ENCODE measurements at places on chromosomes 5 and 9. TPM values are rescaled to one million over a fixed set of nuclear protein-coding genes. Genes with fewer than 3 reads are reported as not detected.

DNA sequence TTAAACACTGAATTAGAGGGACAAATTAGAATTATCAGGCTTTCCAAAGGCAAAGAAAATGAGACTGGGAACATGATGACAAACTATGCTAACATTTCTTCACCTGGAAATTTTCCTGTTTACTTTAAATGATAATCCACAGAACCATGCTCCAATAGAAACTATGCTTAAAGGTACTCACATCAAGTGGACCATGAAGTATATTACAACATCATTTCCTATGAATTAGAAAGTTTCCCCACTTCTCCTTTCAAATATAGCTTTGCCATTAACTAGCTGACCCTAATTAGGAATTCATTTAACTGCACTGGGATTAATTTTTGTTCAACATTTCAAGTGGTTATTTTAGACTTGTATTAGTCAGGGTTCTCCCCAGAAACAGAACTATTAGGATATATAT, 81.4 kb downstream of the DTWD2 start:
- no peaks in the 10 kb centered on the region for H3K36me3 ChIP-seq
- no peaks in the 10 kb centered on the region for H3K27me3 ChIP-seq
- DNase-seq: no peak

DNA sequence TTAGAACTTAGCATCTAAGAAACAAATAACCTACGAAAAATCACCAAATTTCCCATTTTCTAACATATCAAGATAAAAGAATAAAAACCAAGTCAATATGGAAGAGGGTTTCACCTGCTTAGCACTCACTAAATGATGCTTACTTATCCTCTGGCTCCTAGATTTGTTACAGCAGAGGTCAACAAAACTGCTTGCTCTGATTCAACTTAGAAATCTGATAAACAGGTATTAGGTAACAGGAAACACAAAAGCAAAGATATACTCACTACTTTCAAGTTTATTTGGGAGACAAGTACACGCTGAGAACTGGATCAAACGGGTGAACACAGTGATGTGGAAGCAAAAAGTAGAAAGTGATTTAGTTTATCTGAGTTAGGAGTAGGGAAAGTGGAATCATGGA, 235.7 kb upstream of the TARS1 start:
- DNase-seq: no peak
- no peaks in the 10 kb centered on the region for H3K36me3 ChIP-seq
- no peaks in the 10 kb centered on the region for H3K4me1 ChIP-seq
- no peak overlapping the region for H3K27ac ChIP-seq
- H3K27me3 ChIP-seq: no peaks in the 10 kb centered on the region

GRCh38 chr5:469752-470483, 26.9 kb downstream of the EXOC3 start:
- H3K4me3 ChIP-seq: no peak overlapping the region
- peaks cover 12% of the 10 kb centered on the region for H3K4me1 ChIP-seq
- no peak overlapping the region for H3K27ac ChIP-seq
- DNase-seq: no peak
- H3K27me3 ChIP-seq: no peaks in the 10 kb centered on the region
- no peaks in the 10 kb centered on the region for H3K36me3 ChIP-seq

DNA sequence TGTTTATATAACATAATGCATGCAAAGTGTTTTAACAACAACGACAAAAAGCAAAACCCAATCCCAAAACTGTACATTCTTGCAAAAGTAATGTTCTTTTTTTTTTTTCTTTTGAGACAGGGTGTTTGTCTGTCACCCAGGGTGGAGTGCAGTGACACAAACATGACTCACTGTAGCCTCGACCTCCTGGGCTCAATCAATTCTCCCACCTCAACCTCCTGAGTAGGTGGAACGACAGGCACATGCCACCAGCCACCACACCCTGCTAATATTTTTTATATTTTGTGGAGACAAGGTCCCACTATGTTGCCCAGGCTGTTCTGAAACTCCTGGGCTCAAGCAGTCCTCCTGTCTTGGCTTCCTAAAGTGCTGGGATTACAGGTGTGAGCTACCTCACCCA, 13.6 kb upstream of the HAVCR1 start:
- no peaks in the 10 kb centered on the region for H3K4me1 ChIP-seq
- H3K27ac ChIP-seq: peak overlapping the region; percentile 76
- no peak for DNase-seq
- H3K27me3 ChIP-seq: no peaks in the 10 kb centered on the region
- no peak overlapping the region for H3K4me3 ChIP-seq

GRCh38 chr5:156914371-156914737, 48.7 kb downstream of the TIMD4 start:
- no peak for DNase-seq
- H3K27me3 ChIP-seq: no peaks in the 10 kb centered on the region
- no peaks in the 10 kb centered on the region for H3K36me3 ChIP-seq
- H3K4me1 ChIP-seq: no peaks in the 10 kb centered on the region
- H3K4me3 ChIP-seq: no peak overlapping the region

GRCh38 chr5:83554686-83555085, 83.1 kb downstream of the VCAN start:
- H3K36me3 ChIP-seq: no peaks in the 10 kb centered on the region
- no peaks in the 10 kb centered on the region for H3K27me3 ChIP-seq
- DNase-seq: no peak

DNA sequence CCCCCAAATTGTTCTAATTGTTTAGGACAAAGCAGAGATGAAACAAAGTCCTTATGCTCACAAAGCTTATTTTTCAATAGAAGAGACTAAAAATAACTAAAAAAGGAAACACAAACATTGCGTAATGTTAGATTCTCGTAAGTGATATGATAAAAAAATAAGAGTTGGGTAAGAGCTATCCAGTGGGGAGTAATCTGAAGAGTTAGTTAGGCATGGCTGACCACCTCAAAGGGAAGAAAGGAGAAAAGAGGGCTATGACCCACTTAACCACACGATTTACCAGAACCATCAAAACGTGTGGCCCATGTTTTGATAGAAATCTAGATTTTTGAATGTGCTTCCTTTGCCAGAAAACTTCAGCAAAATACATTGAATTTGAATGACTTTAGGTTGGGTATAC, 1296.8 kb upstream of the NUDT12 start:
- no peak overlapping the region for H3K4me3 ChIP-seq
- H3K27ac ChIP-seq: no peak overlapping the region
- no peaks in the 10 kb centered on the region for H3K27me3 ChIP-seq
- H3K36me3 ChIP-seq: no peaks in the 10 kb centered on the region
- no peaks in the 10 kb centered on the region for H3K4me1 ChIP-seq

DNA sequence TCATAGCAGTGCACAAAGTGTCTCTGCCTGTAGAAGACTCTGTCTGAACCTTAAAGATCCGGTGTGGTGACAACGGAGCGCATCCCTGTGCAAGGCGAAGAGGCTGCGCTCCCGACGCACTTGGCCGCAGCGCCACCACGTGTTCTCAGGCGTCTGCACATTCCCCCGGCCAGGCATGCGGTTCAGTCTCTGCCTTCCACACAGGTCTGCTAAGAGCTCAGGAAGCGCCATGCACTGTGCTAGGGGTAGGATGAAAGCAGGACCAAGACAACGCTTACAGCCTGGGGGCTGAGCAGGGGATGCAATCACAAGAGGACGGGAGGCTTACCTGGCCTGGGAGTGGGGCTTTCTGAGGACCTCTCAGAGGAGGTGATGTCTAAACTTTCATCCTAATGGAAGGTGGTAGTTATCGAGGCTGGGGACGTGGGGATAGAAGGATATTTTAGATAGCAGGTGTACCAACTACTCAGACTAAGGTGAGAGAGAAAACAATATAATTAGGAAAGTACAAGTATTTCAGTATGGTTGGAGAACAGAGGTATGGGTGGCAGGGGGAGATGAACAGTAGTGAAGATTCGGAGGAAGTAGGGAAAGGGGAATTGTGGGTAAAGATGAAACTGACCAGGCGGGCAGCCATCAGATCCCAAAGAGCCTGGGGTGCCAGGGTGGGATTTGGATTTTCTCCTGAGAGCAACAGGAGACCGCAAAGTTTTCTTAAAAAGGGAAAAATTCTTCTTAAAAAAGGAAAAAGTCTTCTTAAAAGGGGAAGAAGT, 13.3 kb downstream of the CAPSL start:
- no peak overlapping the region for H3K27ac ChIP-seq
- H3K36me3 ChIP-seq: no peaks in the 10 kb centered on the region
- peak; percentile 85 for DNase-seq
- no peak overlapping the region for H3K4me3 ChIP-seq

GRCh38 chr9:98740226-98740881, 31.6 kb upstream of the GABBR2 start:
- H3K27me3 ChIP-seq: no peaks in the 10 kb centered on the region
- no peaks in the 10 kb centered on the region for H3K36me3 ChIP-seq
- H3K27ac ChIP-seq: no peak overlapping the region
- DNase-seq: no peak
- no peak overlapping the region for H3K4me3 ChIP-seq
- H3K4me1 ChIP-seq: no peaks in the 10 kb centered on the region

GRCh38 chr5:154366353-154366752, 79.4 kb upstream of the SAP30L start:
- no peak for DNase-seq
- no peak overlapping the region for H3K27ac ChIP-seq
- H3K4me1 ChIP-seq: peaks cover 13% of the 10 kb centered on the region
- H3K4me3 ChIP-seq: no peak overlapping the region
- H3K36me3 ChIP-seq: no peaks in the 10 kb centered on the region

GRCh38 chr9:69078581-69078980, 43.0 kb downstream of the FXN start:
- H3K36me3 ChIP-seq: no peaks in the 10 kb centered on the region
- no peak overlapping the region for H3K4me3 ChIP-seq
- H3K27me3 ChIP-seq: no peaks in the 10 kb centered on the region

- no peaks in the 10 kb centered on the region for H3K4me1 ChIP-seq
- no peak for DNase-seq
- H3K27ac ChIP-seq: no peak overlapping the region
- no peak overlapping the region for H3K4me3 ChIP-seq
- no peaks in the 10 kb centered on the region for H3K27me3 ChIP-seq
Observed at GRCh38 chr5:167837127-167837526, 454.3 kb upstream of the WWC1 start.

- H3K4me1 ChIP-seq: peaks cover 41% of the 10 kb centered on the region
- H3K27ac ChIP-seq: peak overlapping the region; percentile 17
- H3K27me3 ChIP-seq: no peaks in the 10 kb centered on the region
- no peak overlapping the region for H3K4me3 ChIP-seq
Observed at GRCh38 chr5:113199122-113199905, 222.7 kb downstream of the DCP2 start.

GRCh38 chr9:1013021-1013420, 36.6 kb downstream of the DMRT3 start:
- DNase-seq: no peak
- no peaks in the 10 kb centered on the region for H3K36me3 ChIP-seq
- no peak overlapping the region for H3K4me3 ChIP-seq
- H3K27me3 ChIP-seq: peaks cover 11% of the 10 kb centered on the region
- no peaks in the 10 kb centered on the region for H3K4me1 ChIP-seq

DNA sequence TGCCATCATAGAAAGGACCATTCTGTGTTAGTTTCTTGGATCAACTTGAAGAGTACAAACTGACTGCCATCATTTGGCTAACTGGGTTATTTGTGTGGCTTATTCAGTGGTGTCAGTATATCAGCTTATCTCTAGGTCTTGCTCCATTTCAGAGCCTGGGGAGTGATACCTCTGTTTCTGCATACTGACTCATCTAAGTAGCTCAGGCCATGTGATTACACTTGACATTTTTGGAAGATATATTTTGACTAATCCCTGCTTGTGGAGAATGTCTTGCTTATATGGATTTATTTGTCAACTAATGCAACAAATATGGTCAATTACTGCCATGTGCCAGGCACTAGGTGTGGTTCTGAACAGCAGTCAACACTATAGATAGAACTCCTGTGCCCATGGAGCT, 311.7 kb downstream of the YTHDC2 start:
- no peaks in the 10 kb centered on the region for H3K36me3 ChIP-seq
- no peaks in the 10 kb centered on the region for H3K27me3 ChIP-seq
- H3K4me3 ChIP-seq: no peak overlapping the region
- H3K4me1 ChIP-seq: no peaks in the 10 kb centered on the region
- peak overlapping the region; percentile 20 for H3K27ac ChIP-seq
- DNase-seq: no peak

DNA sequence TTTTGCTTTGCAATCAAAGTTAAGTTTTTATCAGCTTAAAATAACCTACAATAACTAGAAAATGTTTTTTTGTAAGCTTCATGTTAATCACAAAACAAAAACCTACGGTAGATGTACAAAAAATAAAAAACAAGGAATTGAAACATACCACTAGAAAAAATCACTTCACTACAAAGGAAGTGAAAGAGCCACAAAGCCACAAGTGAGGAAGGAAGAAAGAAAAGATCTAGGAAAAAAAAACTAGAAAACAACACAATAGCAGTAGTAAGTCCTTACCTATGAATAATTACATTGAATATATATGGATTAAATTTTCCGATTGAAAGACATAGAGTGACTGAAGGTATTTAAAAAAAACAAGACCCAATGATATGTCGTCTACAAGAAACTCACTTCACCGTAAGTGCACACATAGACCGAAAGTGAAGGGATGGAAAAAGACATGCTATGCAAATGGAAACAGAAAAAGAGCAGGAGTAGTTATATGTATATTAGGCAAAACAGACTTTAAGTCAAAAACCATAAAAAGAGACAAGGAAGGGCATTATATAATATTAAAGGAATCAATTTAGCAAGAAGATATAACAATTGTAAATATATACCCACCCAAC, 13.4 kb upstream of the ZDHHC21 start:
- H3K36me3 ChIP-seq: no peaks in the 10 kb centered on the region
- no peaks in the 10 kb centered on the region for H3K27me3 ChIP-seq
- no peak overlapping the region for H3K4me3 ChIP-seq
- no peak for DNase-seq

DNA sequence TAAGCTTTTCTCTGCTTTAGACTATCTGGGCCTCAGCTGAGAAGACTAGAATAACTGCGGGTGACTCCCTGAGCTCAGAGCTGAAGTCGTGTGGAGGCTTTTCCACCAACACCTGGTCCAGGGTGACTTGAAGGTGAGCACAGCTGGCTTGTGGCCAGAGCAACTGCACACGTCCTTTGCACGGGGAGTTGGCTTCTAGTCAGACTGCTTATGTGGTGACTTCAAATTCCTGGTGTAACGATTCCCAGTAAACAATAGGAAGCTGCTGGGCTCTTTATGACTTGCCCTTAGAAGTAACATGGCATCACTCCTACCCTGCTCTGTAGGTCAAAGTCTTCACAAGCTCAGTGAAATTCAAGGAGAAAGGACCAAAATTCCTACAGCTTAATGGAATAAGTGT, 800.6 kb upstream of the CDH6 start:
- H3K27ac ChIP-seq: no peak overlapping the region
- no peaks in the 10 kb centered on the region for H3K36me3 ChIP-seq
- H3K27me3 ChIP-seq: no peaks in the 10 kb centered on the region
- peak; percentile 6 for DNase-seq
- H3K4me3 ChIP-seq: no peak overlapping the region
- H3K4me1 ChIP-seq: no peaks in the 10 kb centered on the region

Gene CTXN3
- total RNA-seq: not detected

Gene SLC38A9
- 36.1 TPM for total RNA-seq

Gene GARIN3
- not detected for total RNA-seq

Gene POLR3G
- 3.5 TPM for total RNA-seq

Gene PCA3
- not detected for total RNA-seq

Gene LOX
- total RNA-seq: 98.2 TPM

Gene FOXD4L3
- 0.12 TPM for total RNA-seq

Gene DMRT3
- total RNA-seq: not detected
